Activated naive CD4-positive, alpha-beta T cell treated with anti-CD3 and anti-CD28 coated beads for 36 hours (primary cell): ENCODE measurements at places on chromosomes 3 and 15. TPM values are rescaled to one million over a fixed set of nuclear protein-coding genes. Genes with fewer than 3 reads are reported as not detected.

DNA sequence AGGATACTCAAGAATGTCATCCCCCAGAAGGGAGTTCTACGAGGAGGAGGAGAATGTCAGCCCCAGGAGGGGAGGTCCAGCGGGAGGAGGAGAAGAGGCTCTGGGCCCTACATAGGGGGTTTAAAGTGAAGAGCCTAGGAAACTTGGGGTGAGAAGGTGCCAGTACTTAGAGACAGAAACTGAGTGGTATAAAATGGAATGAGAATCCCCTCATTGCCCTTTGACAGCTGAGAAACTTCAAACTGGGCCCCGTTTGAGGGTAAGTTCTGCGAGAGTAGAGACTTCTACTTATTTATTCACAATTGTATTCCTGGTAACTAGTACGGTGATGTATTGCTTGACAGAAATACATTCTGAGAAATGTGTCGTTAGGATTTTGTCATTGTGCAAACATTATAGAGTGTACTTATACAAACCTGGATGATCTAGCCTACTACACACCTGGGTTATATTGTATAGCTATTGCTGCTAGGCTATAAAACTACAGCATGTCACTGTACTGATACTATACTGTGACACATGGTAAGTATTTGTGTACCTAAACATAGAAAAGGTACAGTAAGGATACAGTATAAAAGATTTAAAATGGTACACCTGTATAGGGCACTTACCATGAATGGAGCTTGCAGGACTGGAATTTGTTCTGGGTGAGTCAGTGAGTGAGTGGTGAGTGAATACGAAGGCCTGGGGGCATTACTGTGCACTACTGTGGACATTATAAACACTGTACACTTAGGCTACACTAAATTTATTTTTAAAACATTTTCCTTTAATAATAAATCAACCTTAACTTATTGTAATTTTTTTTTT, 62.0 kb downstream of the TSC22D2 start:
- H3K36me3 ChIP-seq, result no peaks in the 10 kb centered on the region
- no peak overlapping the region for H3K27ac ChIP-seq
- H3K4me1 ChIP-seq, result no peaks in the 10 kb centered on the region
- H3K4me3 ChIP-seq, result no peak overlapping the region

- no peak for DNase-seq
- H3K4me3 ChIP-seq, result no peak overlapping the region
- H3K36me3 ChIP-seq, result no peaks in the 10 kb centered on the region
- no peaks in the 10 kb centered on the region for H3K4me1 ChIP-seq
Measured at GRCh38 chr3:27985369-27986035, 255.9 kb upstream of the CMC1 start.

GRCh38 chr15:92843326-92843725, 56.8 kb upstream of the CHD2 start:
- H3K27ac ChIP-seq, result peak overlapping the region; percentile 46
- H3K27me3 ChIP-seq, result no peaks in the 10 kb centered on the region
- DNase-seq, result no peak

- H3K4me1 ChIP-seq, result peaks cover 24% of the 10 kb centered on the region
- no peaks in the 10 kb centered on the region for H3K36me3 ChIP-seq
- H3K27me3 ChIP-seq, result peaks cover 80% of the 10 kb centered on the region
Measured at GRCh38 chr3:169666076-169666375, 2.5 kb upstream of the MECOM start.

DNA sequence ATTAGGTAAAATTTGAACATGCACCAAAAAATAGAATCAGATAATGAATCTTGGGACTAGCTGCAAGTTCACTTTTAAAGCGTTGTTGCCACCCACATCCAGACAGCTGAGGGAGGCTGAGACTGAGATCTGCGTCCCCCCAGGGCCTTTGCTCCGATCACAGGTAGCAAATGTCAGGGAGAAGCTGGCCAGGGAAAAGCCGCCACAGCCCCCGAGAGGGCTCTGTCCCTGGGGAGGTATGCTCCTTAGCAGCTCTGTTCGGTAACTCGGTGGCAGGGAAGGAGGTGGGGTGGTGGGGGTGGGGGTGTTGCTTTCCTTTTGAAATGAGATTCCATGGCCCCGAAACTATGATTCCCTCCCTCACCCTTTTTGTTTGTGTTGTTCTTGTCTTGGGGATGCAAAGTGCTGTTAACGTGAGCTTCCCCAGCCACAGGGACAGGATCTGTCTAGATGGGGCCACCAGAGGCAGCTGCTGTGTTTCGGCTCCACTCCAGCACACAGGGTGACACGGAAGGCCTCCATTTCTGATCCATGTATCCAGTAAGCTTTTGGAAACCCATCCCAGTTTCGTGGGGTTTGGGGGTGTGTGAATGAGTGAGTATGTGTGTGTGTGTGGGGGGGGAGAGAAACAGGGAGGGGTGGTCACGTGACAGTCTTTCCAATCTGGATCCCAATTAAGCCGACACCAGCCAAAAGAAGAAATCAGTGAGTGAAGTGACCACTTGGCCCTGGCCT, 1.1 kb upstream of the MINAR1 start:
- no peaks in the 10 kb centered on the region for H3K36me3 ChIP-seq
- peaks cover 65% of the 10 kb centered on the region for H3K27me3 ChIP-seq
- no peak for DNase-seq

GRCh38 chr3:64648927-64649906, 38.6 kb downstream of the ADAMTS9 start:
- H3K27me3 ChIP-seq, result no peaks in the 10 kb centered on the region
- no peak overlapping the region for H3K27ac ChIP-seq
- H3K36me3 ChIP-seq, result no peaks in the 10 kb centered on the region
- no peak for DNase-seq
- no peak overlapping the region for H3K4me3 ChIP-seq
- no peaks in the 10 kb centered on the region for H3K4me1 ChIP-seq

GRCh38 chr3:105367063-105367405, 325 bp downstream of the ALCAM start:
- H3K4me1 ChIP-seq, result peaks cover 32% of the 10 kb centered on the region
- peak overlapping the region; percentile 88 for H3K27ac ChIP-seq
- peak; percentile 38 for DNase-seq
- peaks cover 1% of the 10 kb centered on the region for H3K36me3 ChIP-seq
- H3K4me3 ChIP-seq, result peak overlapping the region; percentile 93

DNA sequence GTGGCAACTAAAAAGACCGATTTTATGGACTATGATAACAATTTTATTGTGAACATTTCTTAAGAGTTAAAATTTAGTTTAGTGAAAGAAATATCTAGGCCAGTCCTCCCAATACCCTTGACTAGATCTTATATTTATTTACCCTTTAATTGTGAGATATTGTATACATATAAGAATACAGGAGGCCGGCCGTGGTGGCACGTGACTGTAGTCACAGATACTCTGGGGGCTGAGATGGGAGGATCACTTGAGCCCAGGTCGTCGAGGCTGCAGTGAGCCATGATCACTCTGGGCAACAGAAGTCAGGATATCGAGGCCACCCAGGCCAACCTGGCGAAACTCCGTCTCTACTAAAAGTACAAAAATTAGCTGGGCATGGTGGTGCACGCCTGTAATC, 756 bp upstream of the RMDN3 start:
- peak overlapping the region; percentile 94 for H3K4me3 ChIP-seq
- DNase-seq, result no peak
- H3K4me1 ChIP-seq, result peaks cover 25% of the 10 kb centered on the region
- no peaks in the 10 kb centered on the region for H3K27me3 ChIP-seq

DNA sequence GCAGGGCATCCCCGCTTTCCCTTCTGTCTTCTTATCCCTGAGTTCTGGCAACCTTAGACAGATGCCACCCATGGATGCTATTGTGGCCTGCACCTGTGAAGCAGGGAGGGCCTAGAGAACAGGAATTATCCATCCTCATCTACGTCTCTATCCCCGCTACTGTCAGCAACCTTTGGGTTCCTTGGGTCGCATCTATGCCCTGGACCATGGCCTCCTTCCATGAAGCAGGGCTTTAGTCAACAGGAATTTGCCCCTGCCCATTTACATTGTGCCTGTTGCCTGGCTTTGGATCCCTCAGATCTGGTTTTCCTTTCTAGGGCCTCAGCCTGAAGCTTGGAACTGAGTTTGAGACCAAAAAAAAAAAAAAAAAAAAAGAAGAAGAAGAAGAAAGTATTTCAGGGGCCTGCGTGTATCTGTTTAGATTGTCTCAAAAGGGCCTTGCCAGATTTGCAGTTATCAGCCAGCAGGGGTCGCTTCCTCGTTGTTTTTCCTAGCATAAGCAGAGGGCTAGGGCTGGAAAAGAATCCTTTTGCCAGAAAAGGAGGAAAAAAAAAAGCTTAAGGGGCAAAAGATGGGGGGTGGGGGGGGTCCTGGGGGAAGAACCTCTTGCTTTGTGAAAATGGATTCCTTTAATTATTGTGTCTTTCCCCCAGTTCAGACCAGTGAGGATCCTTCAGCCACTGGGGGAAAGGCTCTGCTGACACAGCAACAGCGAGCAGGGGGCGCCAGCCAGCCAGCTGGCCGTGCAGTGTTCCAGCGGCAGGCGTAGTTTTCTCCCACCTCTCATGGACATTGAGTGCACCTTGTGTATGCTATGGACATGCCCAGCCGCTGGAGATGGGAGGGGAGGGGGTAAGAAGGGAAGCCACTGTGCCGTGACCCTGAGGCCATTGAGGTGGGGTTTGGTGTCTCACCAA, 65.7 kb upstream of the ALDH1L1 start:
- H3K4me1 ChIP-seq, result no peaks in the 10 kb centered on the region
- no peak overlapping the region for H3K27ac ChIP-seq
- peak; percentile 60 for DNase-seq
- H3K4me3 ChIP-seq, result no peak overlapping the region
- H3K36me3 ChIP-seq, result no peaks in the 10 kb centered on the region

- H3K4me1 ChIP-seq, result no peaks in the 10 kb centered on the region
Measured at GRCh38 chr15:77550301-77551251, 82.1 kb downstream of the LINGO1 start.

DNA sequence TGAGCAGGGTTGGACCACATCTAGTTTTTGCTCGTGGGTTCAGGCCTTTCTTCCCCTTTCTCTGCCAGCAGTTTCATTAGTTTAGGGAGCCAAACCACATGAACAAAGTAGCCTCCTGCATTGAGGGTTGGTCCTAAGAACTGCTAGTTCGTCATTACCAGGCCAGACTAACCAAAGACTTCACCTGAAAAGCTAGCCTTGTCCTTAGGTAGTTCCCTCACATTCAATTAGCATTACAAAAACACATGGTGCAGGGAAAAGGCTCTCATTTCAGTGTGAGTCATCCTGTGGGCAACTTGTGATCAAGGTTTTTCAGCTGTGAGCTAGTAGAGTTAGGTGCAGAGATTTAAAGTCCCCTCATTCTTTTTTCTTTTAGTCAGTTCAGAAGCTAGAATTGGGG, 279.3 kb upstream of the CTNNB1 start:
- no peak overlapping the region for H3K4me3 ChIP-seq
- H3K27ac ChIP-seq, result no peak overlapping the region
- peaks cover 8% of the 10 kb centered on the region for H3K27me3 ChIP-seq
- DNase-seq, result no peak

DNA sequence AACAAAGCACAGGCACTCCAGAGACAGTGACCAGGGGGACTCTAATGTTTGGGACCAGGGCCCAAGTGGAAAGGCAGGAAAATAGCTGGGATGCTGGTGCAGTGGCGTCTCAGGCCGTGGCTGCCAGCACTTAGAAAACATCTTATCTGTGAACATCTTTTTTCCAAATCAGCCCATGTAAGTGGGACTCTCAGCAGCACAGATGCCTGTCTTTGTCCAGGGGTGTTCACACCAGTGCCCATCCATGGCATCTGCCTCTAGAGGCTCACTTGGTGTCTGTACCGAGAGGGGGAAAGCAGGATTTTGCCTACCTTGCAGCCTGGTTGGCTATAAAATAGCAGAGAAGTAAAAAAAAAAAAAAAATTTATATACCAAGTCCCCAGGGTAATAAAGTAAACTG, 26.7 kb downstream of the SLC12A8 start:
- no peak overlapping the region for H3K4me3 ChIP-seq
- no peaks in the 10 kb centered on the region for H3K36me3 ChIP-seq
- H3K4me1 ChIP-seq, result peaks cover 6% of the 10 kb centered on the region
- no peak overlapping the region for H3K27ac ChIP-seq
- DNase-seq, result no peak

GRCh38 chr3:46722443-46722842, 4.8 kb upstream of the PRSS50 start:
- no peaks in the 10 kb centered on the region for H3K4me1 ChIP-seq
- DNase-seq, result no peak
- no peaks in the 10 kb centered on the region for H3K36me3 ChIP-seq

DNA sequence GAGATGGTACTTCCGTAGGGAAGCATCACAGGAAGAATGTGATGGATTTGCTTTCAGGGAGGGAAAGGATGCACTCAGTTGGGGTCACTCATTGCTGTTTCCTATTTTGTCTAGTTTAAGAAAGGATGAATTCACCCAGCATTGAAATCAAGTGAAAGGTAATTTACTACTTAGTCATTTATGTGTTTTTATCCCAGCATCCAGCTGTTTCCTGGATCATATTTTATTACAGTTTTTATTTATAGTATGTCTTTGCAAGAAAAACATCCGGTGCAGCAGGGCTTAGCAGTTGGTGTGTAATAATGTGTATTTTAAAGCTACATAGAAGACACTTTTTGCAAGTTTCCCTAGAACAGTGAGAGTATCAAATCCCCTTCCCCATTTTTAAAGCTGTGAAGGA, 37.4 kb upstream of the GOLGA8B start:
- no peak for DNase-seq
- H3K36me3 ChIP-seq, result no peaks in the 10 kb centered on the region
- peaks cover 2% of the 10 kb centered on the region for H3K4me1 ChIP-seq
- no peak overlapping the region for H3K4me3 ChIP-seq
- H3K27ac ChIP-seq, result no peak overlapping the region

- H3K36me3 ChIP-seq, result no peaks in the 10 kb centered on the region
- H3K4me1 ChIP-seq, result no peaks in the 10 kb centered on the region
- H3K27me3 ChIP-seq, result no peaks in the 10 kb centered on the region
- no peak for DNase-seq
- H3K4me3 ChIP-seq, result no peak overlapping the region
Measured at GRCh38 chr3:82163907-82164520, 402.6 kb upstream of the GBE1 start.

GRCh38 chr3:99171800-99172199, 270.3 kb upstream of the DCBLD2 start:
- no peaks in the 10 kb centered on the region for H3K4me1 ChIP-seq
- no peak overlapping the region for H3K27ac ChIP-seq
- no peak overlapping the region for H3K4me3 ChIP-seq
- no peak for DNase-seq
- no peaks in the 10 kb centered on the region for H3K36me3 ChIP-seq

The TMIE gene
- 1.5 TPM for total RNA-seq

The COL8A1 gene
- total RNA-seq, result 0.12 TPM

The KPNA4 gene
- total RNA-seq, result 59.4 TPM

The CHRM5 gene
- total RNA-seq, result not detected

The AMOTL2 gene
- 0.31 TPM for total RNA-seq

The AGBL1 gene
- not detected for total RNA-seq
